Spinal cord (tissue), 10 donors: ENCODE measurements at places on chromosomes 12 and 14.

- no peak for DNase-seq
These were observed 29.9 kb upstream of the AEBP2 start for GRCh38 chr12:19409376-19409775.

DNA sequence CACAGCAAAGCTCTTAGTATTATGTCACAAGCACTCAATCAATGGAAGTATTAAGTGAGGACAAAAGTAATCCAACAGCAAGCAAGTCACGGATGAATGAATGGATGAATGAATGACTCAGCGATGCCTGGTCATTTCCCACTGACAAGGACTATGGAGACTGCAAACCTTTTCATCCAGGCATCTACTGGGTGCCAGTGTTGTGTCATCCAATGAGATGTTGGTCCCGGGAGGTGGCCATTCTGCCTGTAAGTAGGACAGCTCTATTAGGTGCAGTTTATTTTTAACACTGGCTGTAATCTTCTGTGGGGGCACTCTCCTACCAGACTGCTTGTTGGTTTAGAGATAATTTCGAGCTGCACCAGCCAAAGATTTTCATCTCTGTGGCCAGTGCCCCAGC, 39.4 kb downstream of the STAB2 start:
- no peak for DNase-seq

- DNase-seq = no peak
These were observed 377.8 kb downstream of the FUT8 start for GRCh38 chr14:65790172-65790815.

DNA sequence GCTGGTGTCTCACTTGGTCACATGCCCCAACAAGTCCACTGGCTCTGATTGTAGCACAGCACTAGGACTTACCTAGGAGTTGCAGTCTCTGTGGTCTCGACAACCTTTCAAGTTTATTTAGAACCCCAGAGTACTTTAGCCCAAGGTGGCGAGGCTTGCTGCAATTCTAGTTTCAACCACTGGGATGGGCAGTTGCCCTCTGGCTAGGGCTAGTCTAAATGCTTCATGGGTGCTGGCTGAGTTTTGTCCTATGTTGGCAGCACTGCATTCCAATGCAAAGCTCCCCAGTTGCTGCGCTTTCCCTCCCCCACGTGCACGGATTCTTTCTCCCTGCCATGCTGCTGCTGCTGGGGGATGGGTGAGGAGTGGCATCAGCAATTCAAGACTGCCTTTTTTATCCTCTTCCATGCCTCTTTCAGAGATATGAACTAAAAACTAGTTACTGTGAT, 207.9 kb downstream of the SYNE2 start:
- no peak for DNase-seq

DNA sequence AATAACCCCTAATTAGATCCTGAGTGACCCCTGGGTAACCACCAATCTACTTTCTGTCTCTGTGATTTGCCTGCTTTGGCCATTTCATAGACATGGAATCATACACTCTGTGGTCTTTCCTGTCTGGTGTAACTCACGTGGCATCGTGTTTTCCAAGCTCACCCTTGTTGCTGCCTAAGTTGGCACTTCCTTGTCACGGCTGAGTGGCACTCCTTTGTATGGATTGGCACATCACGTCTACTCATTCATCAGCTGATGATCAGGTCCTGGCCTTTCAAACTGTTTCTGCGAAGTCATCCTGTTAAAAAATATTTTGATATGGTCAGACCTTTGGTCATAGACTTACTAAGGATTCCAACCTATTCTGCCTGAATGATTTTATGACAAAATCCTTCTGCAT, 87.7 kb downstream of the GLT1D1 start:
- DNase-seq = no peak

DNA sequence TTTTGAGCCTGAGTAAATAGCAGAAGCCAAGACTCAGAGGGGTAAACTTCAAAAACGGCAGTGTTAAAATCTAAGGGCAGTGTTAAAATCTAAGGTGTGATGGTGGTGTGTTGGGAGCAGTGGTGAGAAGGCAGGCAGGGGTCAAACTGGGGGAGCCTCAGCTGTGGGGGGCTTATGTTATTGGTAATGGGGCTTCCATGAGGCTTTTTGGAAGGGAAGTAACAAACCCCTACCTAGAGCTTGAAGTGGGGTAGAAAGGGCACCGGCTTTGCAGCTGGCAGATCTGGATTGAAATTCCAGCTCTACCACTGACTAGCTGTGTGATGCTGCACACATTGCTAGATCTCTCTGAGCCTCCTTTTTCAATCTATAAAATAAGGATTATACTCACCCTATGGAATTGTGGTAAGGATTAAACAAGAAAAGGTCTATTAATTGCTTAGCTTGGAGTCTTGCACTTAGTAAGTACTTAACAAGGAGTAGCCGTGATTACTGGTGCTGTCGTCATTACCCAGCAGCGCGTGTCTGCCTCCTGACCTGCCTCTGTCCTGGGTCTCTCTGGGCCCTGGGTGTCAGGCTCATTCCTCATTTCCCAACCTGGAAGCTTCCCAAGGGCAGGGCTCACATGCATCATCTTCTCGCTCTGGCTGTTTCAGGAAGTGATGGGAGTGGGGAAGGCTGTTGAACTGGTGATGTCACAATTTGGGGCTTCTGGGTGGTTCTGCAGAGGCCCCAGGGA, 18.5 kb upstream of the KRT80 start:
- no peak for DNase-seq

GRCh38 chr12:131783915-131784541, 44.2 kb upstream of the MMP17 start:
- DNase-seq = no peak

DNA sequence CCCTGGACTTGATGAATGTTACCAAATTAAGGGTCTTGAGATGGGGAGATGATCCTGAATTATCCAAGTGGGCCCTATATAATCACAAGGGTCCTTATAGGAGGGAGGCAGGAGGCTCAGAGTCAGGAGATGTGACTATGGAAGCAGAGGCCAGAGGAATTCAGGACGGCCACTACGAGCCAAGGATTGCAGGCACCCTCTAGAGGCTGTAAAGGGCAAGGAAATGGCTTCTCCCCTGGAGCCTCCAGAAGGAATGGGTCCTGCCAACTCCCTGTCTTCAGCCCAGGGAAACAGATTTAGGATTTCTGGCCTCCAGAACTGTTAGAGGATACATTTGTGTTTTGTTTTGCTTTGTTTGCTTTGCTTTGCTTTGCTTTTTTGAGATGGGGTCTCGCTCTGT, 8.8 kb downstream of the BDKRB1 start:
- DNase-seq = no peak

DNA sequence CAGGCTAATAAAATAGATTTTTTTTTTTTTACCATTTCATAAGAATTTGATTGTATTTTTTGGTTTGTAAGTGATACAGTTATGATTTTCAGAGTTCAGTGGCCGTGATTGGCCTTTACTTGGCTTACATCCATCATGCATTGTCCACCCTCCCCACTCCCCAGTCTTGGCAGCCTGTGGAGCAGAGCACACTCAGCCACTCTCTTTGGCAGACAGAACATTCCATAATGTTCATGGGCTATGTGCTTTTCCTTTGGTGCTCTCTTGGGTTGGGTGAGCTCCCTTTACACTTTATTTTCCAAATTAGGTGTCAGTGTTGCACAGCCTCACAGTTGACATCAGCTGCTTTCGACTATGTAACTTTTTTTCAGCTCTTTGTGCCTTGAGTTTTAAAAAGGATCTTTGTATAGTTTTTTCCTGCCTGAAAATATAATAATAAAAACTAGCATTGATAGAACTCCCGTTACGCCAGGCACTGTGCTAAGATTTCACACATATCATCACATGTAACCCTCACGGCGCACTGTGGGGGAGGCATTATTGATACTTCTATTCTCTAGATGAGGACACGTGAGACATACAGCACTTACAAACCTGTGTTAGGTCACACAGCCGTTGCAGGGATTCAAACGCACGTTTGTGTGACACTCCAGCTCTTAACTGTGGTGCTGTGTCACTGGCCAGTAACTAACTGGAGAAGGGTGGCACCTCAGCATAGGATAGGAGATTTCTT, 21.5 kb downstream of the SUDS3 start:
- no peak for DNase-seq

DNA sequence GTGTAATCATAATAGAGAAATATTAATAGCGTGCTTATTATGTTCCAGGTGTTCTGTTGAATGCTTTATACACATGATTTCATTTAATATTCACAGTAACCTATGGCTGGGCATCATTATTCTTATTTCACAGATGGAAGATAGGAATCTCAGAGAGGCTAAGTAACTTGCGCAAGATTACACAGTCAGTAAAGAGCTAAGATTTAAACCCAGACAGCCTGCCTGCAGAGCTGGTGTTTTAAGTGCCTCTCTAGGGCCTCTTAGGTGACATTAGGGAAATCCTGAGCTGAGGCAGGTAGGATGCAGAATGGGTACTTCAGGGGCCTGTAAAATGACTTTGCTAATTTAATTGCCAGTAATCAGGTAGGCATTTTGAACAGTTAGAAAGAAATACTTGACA, 18.5 kb upstream of the BHLHE41 start:
- DNase-seq = no peak

DNA sequence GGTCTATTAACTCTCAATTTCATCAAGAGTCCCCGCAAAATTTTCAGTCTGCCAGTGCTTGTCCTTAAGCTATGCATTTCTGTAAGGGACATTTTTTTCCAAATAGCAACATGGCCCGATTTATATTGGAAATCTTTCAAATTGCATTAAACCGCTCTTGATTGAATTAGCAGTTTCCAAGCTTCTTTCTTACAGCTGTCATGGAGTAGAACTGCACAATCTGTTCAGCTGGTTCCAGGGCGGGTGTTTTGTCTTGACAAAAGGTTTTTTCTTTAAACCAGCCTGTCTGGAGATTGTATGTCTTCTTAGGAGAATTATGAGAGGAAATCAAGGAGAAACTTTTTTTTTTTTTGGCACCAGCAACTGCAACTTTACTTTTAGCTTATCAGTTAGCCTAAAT, 185.8 kb downstream of the ALG10B start:
- DNase-seq = peak; percentile 29

DNA sequence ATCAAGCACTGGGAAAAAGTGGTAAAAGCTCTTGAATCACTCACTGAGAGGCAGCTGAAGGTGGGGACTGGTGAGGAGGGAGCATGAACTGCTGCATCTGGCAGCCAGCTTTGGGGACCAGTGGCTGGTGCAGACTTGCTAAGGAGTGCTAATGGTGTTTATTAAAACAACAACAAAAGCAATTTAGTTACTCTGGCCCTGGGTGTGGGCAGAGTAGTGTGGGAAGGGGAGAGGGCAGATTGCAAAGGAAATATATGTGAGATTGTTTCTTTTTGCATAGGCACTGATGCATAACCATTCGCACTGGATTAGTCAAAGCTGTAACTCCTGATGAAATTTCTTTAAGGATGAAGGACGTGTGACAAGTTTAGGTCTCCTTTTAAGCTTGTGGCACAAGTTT, 8.1 kb downstream of the TXNRD1 start:
- no peak for DNase-seq

- DNase-seq = no peak
These were observed 26.2 kb downstream of the FAM177A1 start for GRCh38 chr14:35072226-35072625.

DNA sequence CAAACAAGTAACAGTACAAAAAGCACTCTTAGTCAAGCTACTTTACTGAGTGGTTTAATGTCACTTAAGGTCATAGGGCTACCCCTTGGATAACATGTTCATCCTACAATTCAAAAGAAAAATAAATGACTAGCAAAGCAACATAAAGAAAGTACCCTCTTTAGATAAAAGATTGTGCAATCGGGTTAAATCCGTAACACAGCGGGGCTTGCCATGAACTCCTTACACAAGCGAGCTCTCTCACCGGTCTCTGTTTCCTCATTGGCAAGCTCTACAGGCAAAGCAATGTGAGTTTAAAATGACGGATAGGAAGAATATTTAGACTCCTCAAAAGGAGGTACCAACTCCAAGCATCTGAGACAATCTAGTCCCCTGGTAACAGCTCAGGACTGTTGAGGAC, 140.6 kb downstream of the EGLN3 start:
- no peak for DNase-seq

DNA sequence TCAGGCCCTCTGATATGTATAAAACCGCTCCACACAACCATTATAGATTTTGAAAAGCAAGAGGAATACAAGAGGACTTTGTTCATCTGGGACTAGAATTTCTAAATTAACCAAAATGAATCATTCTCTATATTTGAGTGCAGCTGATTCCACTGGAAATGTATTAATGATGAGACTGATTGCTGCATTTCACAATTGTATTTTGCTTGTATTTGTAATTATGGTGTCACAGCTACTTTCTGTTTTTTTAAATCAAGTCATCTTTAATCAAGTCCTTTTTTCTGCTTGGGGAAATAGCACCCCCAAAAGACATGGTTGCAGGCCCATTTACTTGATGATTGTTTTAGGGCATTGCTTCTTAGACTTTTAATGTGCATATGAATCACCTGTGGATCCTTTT, 162.4 kb downstream of the KICS2 start:
- DNase-seq = no peak

DNA sequence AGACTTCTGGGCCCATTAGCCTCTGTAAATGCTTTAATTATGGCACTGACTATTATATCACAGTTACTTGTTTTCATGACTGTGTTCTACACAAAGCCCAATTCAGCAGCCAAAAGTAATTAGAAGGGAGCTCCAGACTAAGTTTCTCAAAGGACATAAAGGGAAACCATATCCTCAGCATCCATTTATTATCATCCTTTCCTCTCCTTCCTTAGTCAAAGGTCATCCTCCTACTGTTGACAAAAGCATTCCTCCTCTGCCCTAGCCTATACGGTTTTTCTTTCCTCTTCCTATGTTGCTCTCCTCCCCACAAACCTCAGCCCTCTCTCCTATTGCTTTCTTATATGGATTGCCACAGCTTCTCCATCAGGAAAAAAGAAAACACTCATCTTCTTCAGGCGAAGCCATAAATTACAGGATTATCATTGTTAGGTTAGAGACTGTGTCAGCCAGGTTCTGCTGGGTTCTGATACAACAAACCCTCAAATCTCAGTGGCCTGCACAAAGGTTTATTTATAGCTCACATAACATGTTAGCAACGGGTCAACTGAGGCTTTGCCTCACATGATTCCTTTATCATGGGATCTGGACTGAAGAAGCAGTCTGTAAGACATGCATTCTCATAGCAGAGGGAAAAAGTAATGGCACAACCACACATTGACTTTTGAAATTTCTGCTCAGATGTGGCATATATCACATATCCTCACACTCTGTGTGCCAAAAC, 207.2 kb downstream of the SLC5A8 start:
- no peak for DNase-seq

- peak; percentile 66 for DNase-seq
These were observed 24.2 kb downstream of the ST8SIA1 start for GRCh38 chr12:22310275-22310674.

- DNase-seq = no peak
These were observed 14.1 kb downstream of the CCDC85C start for GRCh38 chr14:99589651-99590530.

GRCh38 chr14:65943150-65943549, 530.6 kb downstream of the FUT8 start:
- DNase-seq = no peak

- DNase-seq = peak; percentile 57
These were observed 58.2 kb downstream of the DHRS2 start for GRCh38 chr14:23694085-23694948.
